Naive B cell (primary cell): ENCODE measurements at places on chromosomes 2 and 18. TPM values are rescaled to one million over a fixed set of nuclear protein-coding genes. Genes with fewer than 3 reads are reported as not detected.

Gene TM4SF20
- polyA plus RNA-seq: not detected

GRCh38 chr2:171393487-171393886, 40.3 kb downstream of the METTL8 start:
- H3K27ac ChIP-seq: no peak overlapping the region
- no peak overlapping the region for H3K4me3 ChIP-seq
- DNase-seq: no peak
- no peaks in the 10 kb centered on the region for H3K36me3 ChIP-seq
- peaks cover 31% of the 10 kb centered on the region for H3K4me1 ChIP-seq
- H3K27me3 ChIP-seq: no peaks in the 10 kb centered on the region

Gene ASPRV1
- 0.38 TPM for polyA plus RNA-seq

Gene G6PC2
- not detected for polyA plus RNA-seq
